Activated T-helper 1 cell treated with anti-CD3 and anti-CD28 coated beads, Interleukin-2, amount 50 U/mL, for 16 hours (primary cell): ENCODE measurements at places on chromosomes 3 and 15.

DNA sequence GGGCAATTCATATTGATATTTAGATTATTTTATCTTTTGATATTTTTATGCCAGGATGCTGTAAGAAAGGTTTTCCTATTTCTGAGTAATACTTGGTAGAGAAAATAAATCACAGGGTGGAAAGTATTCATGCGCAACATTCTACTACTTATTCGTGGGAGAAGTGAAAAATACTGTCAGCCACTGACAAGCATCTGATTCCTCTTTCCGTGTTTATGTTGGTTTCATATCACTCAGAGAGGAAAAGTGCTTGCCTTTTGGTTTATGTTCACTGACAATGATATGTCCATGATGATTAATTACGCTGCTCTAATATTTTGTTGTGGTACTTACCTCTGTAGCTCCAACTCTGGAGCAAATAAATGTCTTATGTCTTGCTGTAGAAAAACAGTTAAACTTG, 429.4 kb downstream of the EDEM1 start:
- DNase-seq, result no peak

- no peak for DNase-seq
Observed at GRCh38 chr15:85137489-85138168, 156.0 kb downstream of the PDE8A start.

DNA sequence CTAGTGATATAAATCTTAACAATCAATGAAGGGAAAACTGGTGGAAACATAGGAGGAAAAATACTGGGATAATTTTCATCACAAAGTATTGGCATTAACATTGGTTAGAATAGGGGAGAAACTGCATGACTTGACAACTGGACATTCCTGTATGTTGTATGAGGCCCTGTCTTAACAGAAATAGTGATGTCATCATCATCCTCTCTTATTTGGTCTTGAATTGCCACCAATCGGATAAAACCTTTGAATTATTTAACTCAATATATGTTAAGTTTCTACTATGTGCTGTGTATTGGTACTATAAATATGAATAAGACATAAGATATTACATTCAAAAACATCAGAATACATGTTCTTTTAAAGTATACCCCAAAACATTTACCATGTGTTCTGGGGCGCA, 130.1 kb upstream of the CCDC54 start:
- DNase-seq, result no peak

- DNase-seq, result no peak
Observed at GRCh38 chr3:193240850-193241706, at the start of gene PLAAT1. Gene PLAAT1 (plus strand): TSS chr3:193241222. CDS start chr3:193255651, 14,429 bp downstream.

DNA sequence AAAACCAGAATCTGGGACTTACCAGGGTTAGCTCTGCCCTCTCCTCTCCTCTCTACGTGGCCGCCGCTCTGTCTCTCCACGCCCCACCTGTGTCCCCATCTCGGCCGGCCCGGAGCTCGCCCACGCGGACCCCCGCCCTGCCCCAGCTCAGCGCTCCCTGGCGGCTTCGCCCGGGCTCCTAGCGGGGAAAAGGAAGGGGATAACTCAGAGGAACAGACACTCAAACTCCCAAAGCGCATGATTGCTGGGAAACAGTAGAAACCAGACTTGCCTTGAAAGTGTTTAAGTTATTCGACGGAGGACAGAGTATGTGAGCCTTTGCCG, 5.4 kb downstream of the ISL2 start:
- no peak for DNase-seq

GRCh38 chr3:17151598-17152373, 267.0 kb downstream of the PLCL2 start:
- DNase-seq, result peak; percentile 59

GRCh38 chr15:92930054-92930621, 30.0 kb downstream of the CHD2 start:
- DNase-seq, result no peak

- no peak for DNase-seq
Observed at GRCh38 chr3:38634111-38634510, 15.4 kb downstream of the SCN5A start.

DNA sequence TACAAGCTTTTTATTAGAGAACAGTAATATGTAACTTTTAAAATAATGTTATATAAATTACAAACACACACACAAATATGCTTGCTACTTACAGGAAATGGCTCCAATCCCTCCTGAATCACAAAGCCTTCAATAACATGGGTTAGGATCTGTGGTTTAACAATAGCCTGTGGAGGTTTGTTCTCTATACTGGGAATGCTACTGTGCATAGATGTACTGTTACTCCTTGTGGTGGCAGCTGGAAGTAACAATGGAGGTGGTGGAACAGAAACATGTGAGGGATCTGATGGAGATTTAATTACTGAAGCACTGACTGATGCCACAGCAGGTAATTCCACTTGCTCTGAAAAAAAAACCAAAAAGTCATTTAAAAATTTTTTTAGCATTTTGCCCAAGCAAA, 64.4 kb downstream of the PHC3 start:
- DNase-seq, result no peak

GRCh38 chr3:135224815-135225362, 429.8 kb downstream of the EPHB1 start:
- no peak for DNase-seq

- no peak for DNase-seq
Observed at GRCh38 chr3:197798863-197799262, 7.8 kb downstream of the LRCH3 start.

DNA sequence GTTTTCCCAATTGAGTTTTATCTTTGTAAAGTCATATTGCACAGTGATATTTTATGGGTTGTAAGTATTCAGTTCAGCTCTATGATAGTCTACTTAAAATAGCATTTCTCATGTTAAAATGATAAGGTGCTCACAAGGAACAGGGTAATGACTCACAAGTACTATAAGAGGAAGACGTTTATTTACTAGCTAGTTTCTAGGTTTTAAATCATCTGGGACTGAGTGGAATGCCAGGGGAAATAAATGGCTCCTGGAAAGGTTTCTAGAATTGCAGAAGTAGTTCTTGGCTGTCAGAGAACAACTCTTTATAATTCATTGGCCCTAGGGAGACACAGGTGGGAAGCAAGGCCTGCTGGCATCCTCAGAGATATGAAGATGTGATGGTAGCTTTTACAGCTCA, 112.8 kb downstream of the CHDH start:
- no peak for DNase-seq

DNA sequence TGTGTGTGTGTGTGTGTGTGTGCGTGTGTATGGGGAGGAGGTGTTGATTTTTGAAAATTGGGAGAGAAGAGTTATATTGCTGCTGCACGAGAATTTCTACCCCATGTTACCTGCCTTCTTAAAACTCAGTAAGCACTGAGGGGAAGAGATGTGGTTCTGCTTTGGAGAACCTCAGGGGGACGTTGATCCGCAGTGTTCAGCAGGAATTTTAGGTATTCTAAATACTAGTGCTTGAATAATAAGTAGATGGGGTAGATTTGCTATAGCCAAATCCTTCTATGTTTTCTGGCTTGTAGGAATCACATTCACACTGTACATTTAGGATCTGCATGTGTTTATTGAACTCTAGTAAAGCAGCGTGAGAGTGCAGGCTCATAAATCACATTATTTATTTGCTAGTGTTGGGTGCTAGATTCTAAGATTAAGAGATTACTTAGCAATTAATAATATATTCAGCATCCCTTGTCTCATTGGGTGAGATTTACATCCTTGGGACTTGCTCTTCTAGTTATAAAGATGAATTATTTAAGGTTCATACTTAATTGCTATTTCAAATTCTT, 268.1 kb downstream of the MFSD1 start:
- no peak for DNase-seq

DNA sequence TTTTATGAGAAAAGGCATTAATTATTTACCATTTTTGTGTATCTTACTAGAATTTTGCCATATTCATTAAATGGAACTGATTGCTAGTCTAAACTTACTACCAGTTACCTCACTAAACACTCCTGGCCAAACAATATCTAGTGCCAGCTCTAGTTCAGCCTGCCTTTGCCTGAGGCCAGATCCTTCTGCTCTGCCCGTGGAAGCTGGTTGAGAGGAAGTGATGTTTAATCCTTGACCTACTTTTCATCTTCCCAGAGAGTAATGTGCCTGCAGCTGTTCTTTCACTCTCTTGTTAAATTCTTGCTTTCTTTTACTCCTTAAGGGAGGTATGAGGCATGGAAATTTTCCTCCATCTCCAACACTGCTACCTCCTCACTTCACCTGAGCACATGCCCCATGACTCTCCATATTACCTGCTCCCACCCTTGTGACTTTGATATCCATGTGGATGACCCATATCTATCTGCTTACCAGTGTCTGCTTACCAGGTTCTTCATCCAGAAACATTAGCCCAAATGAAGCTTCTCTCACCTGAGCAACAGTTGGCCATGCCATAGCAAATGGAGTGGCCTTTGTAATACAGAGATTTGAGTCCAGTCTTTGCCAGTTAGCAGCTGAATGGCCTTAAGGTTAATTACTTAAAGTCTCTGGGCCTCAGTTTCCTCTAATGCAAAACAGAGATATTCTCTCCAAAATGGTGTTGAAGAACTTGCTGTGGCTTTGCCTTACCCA, 53.4 kb downstream of the UBE2E1 start:
- DNase-seq, result no peak

DNA sequence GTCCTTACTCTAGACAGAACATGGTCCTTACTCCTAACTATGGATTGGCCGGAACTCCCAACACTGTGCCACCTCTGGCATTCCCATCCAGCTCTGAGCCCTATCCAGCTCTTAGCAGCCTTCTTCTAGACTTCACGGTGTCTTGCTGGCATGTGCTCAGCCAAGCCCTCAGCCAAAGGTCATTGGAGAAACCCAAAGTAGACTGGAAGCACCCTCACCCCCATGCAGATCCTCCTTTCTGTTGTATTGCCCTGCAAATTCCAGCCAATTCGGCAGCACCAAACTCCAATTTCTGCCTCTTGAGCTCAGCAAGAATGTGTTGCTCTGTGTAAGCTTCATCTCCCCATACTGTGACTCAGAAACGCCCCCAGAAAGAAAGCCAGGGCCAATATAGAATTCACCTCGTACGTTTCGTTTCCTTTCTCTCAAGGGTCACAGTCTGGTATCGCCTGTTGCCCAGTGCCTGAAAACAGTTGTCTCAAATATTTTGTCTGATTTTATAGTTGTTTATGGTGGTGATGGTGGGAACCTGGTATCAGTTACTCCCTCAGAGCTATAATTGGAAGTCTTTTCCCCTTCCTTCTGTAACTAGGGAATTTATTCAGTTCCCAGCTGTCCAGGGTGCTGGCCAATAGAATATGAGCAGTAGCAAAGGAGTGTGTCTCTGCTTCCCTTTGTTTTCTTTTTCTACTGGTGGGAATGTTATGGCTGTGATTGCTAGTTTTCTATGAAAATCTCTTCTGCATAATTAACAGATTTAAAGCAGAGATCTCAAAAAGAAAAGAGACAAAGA, 28.4 kb upstream of the EPHB3 start:
- DNase-seq, result no peak

- no peak for DNase-seq
Observed at GRCh38 chr15:90890839-90891238, 6.5 kb downstream of the FES start.

DNA sequence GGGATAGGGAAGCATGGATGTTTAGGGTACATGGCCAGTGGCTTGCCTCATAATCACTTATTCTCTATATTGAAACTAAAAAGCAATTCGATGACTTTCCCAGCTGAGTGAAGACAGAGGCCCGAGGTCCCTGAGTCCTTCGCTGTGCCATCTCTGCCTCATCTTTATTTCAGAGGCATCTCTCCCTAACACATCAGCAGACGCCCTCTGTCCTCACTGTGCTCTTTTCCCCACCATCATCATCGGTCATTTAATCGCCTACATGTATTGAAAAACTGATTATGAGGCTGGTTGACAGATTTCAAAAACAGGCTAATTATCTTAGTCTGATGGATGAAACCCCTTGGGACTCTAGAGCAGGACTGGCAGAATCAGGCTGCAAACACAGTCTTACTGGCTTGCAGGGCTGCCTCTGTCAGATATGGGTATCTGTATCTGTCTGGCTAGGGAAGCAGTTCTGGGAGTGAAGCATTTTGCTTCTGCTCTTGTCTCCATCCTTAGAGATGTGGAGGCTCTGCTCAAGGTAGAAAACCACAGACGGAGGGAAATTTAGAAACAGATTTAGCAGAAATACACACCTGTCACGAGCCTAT, 291.0 kb upstream of the CHRM5 start:
- no peak for DNase-seq

DNA sequence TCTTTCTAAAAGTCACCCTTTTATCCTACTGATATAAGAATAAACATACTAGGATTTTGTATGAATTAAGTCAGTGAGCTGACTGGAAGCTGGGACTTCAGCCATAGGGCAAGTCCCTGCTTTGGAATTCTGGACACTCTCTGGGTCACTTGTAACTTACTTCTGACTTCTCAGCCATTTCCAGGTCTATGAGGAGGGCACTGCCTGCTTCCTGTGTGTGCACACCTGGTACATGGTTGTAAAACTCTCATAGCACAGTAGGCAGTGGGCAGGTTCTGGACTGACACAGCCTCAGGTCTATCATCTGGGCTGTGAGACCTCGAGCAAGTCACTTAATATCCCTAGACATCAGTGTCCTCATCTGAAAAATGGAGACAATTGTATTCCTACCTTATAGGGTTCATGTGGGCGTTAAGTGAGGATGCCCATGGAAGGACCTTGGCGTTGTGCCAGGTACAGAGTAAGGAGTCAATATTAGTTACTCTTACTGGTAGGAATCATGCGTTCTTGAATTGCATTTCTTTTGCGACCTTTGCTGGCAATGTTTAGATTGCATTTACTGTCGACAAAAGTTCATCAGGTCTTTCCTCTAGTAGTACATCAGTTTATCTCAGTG, 27.5 kb upstream of the TGM5 start:
- DNase-seq, result no peak

DNA sequence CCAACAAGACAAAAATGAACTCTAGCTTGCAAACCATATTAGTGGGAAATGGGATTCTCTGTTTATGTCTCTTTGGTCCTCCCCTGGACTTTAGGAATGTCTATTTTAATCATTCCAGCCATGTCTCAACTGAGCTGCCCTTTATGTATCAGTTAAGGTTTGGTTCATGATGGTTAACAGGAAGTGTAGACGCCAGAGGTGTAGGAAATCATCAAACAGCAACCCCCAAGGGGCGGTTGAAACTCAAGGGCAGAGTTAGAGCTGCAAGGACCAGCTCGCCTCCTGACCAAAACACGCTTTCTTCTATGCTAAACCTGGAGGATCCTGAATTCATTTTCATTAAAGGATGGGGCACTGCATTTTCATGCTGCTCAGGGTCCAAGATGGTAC, 53.7 kb upstream of the HEG1 start:
- no peak for DNase-seq

- DNase-seq, result no peak
Observed at GRCh38 chr3:63228087-63228486, 50.0 kb upstream of the SYNPR start.

DNA sequence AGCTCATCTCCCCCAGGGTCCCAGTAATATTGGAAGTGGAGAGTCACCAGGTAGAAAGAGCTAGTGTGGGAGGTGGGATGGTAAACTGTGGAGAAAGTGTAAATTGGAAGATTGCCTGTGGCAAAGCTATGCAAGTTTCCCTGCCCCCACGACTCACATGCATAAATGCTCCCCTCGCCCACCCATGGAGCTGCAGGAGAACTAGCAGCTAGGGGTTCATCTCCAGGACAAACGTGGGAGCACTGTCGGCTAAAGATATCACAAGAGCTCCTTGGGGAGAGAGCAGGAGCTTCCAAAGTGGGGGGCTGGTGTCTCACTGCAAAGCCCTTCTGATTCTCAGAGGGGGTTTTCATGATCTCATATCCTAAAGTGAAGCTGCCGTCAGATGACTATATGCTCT, 91.4 kb upstream of the PLCL2 start:
- no peak for DNase-seq
